Spleen (tissue), 13 donors: ENCODE measurements at places on chromosomes 1 and 21. TPM values are rescaled to one million over a fixed set of nuclear protein-coding genes. Genes with fewer than 3 reads are reported as not detected.

DNA sequence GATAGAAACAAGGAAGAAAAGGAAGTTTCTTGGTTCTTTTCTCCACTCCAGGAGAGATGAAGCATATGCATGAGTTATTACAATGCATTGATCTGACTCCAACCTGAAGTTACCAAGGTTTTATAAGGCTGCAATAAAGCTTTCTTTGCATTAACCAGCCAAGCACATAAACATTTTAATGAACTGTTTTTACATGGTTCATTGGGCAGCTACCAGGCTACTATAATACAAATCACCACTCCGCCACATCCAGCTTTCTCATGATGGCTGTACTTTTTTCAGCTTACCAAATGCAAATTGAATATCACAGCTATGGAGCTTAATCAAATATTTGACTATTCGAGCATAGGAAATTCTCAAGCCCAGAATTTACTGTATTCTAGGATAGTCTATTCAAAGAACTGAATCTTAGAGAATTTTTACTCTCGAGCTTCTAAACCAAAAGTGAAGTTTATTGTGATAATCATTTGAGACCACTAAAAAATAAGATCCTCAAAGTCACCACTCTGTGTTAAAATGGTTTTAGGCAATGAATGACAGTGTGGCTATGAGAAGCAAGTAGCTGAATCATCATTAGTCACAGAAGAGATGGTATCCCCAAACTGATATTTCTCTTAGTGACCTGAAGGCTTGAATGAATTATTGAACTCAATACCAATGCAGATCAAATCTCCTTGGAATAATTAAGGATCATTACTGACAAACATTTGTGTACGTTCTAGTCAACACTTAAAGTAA, 58.6 kb upstream of the ZNF281 start:
- no peak for DNase-seq

The BACE2 gene
- 48.2 TPM for total RNA-seq

DNA sequence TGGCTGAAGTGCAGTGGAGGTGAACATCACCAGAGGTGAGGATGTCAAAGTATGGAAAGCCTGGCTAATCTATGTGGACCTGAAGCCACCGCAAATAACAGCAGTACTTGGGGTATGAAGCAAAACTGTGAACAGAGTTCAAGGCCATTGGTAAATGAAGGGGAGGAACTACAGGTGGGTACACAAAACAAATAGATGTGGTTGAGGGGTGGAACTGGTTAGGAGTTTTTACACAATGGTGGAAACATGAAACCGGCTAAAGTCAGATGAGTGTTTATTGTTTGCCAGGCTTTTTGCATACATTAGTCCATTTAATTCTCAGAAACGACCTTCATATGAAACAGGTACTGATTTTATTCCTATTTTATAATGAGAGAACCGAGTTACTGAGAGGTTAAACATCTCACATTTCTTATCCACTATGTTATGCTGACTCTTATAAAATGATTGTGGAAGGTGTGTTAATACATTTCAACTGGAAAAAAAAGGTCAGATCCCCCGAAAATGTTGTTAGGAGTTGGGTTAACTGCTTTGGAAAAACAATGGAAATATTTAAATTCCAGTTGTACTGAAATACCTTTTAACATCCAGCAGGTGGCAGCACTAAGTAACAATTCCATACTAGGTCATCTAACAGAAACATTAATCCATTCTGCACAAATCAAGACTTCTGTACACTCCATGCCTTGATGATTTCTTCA, 44.3 kb upstream of the GTF2B start:
- no peak for DNase-seq

DNA sequence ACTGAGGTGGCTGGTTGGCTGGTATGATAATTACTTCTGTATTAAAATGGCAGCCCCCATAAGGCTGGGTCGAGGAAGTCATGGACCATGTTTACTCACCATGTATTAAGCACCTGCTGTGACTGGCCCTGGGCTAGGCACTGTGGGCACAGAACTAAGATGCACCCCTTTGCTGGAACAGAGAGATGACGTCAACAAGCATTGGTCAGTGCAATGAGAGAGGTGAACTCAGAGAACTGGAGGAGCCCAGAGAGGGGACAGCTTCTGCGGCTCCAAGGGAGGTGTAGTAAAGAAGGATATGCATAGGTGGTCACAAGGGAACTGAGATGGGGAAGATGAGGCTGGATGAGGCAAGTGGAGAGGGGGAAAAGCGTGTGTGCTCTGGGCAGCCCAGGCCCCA, 88.7 kb downstream of the KAZN start:
- DNase-seq: no peak

DNA sequence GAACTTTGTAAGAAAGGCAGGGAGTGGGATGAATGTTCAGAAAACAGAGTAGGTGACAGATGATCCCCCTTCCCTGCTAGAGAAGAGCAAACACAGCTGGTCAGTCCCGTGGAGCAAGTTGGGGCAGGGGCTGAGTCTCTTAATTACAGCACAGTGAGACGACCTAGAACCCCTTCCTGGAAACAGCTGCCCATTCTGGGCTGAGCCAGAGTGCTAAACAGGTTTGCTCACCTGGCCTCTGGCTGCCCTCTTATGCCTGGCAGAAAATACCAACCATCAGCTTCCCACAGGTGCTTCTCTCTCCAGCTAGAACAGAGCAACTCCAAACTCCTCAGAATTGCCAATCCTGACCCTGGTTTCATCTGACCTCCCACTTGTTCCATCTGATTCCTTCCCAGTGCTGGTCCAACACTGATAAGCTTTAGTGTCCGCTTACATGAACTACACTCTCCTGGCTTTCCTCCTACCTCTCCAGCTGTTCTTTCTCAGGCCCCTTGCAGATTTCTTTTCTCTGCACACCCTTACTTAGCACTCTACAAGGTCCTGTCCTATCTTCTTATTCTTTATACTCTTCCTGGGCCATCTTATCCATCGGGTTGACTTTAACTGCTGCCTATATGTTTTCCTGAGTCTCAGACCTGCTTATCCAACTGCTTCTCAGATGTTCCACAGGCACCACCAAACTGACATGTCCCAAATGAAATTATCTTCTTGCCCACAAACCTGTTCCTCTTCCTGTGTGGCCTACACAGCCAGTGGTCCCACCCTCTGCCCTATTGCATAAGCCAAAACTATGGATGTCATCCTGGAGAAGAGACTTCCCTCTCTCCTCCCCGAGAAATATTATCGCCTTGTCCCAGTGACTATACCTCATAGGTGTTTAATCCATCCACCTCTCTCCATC, 22.6 kb upstream of the COL9A2 start:
- no peak for DNase-seq

The CASQ1 gene
- not detected for total RNA-seq

The KCNN3 gene
- total RNA-seq: 8.3 TPM

- DNase-seq: no peak
These were observed 97.0 kb downstream of the IER5 start for GRCh38 chr1:181185461-181185860.

The CA14 gene
- not detected for total RNA-seq

The ORC1 gene
- total RNA-seq: 0.94 TPM

DNA sequence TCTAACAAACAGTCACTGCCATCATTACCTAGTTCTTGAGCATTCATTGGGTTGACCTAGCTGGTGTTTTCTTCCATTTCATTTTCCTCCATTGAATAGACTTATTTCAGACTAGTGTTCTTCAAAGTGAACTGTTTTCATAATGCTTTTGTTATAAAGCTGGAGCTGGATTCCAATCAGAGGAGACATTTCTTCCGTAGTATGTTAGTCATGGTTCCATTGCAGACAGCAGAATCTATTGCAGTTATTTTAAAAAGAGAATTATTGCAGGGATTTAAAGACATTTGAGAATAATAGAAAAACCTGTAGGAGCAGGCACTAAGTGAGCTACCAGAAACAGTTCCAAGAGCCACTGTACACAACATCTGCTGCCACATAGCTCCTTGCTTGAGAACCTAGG, 50.0 kb downstream of the HHAT start:
- DNase-seq: no peak

DNA sequence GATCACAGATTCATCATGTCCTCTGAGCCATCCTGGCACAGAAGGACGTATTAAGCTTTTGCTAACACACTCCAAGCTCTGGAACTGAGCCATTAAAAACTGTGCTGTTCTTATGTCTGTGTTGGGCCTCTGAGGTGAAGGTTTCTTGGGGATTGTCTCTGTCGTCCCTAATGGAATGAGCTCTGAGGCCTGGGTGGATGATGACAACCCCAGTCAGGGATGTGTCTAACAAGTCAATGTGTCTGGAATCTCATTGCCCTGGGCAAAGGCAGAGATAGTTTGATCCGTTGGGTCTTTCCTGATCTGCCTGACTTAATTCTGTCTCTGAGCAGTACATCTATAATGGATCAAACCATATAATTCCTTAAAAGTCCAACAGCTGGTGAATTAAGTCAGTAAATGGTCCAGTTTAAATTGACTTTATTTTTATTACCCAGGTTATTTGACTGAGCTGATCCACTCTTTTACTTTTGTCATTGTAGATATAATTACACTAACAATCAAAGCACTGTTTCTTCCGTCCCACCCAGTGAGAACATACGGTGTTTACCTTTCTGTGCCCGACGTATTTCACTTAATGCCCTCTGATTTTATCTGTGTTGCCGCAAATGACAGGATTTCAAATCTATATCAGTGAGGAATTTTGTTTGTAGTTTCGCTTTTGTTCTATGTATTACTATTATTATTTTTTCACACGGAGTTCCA, 38.8 kb upstream of the OR2B11 start:
- DNase-seq: no peak

The LORICRIN gene
- total RNA-seq: not detected

- DNase-seq: peak; percentile 97
These were observed at the start of the genes NIT1 and PFDN2 for GRCh38 chr1:161117759-161118581. Gene NIT1 (plus strand): TSS chr1:161118105. CDS start chr1:161118177, 72 bp downstream. Gene PFDN2 (minus strand): TSS chr1:161118037. CDS start chr1:161118026, 11 bp downstream.

GRCh38 chr21:45880097-45881068, 101.2 kb upstream of the COL6A1 start:
- peak; percentile 90 for DNase-seq

The PLA2G4A gene
- 4.6 TPM for total RNA-seq

The GPR52 gene
- 6.4 TPM for total RNA-seq

The IFI6 gene
- 85.2 TPM for total RNA-seq

- DNase-seq: peak; percentile 76
These were observed 59.3 kb downstream of the MAN1C1 start for GRCh38 chr1:25675729-25676476.
